ENCODE measurements at places on chromosomes 11 and 22.

GRCh38 chr22:44939451-44939850 is 70.4 kb downstream of the PHF21B start:
- no peak for DNase-seq

- DNase-seq: no peak
These were observed 57.0 kb downstream of the BCR start for GRCh38 chr22:23237201-23237798.

GRCh38 chr11:8209208-8209807 is 40.5 kb upstream of the RIC3 start:
- no peak for DNase-seq

DNA sequence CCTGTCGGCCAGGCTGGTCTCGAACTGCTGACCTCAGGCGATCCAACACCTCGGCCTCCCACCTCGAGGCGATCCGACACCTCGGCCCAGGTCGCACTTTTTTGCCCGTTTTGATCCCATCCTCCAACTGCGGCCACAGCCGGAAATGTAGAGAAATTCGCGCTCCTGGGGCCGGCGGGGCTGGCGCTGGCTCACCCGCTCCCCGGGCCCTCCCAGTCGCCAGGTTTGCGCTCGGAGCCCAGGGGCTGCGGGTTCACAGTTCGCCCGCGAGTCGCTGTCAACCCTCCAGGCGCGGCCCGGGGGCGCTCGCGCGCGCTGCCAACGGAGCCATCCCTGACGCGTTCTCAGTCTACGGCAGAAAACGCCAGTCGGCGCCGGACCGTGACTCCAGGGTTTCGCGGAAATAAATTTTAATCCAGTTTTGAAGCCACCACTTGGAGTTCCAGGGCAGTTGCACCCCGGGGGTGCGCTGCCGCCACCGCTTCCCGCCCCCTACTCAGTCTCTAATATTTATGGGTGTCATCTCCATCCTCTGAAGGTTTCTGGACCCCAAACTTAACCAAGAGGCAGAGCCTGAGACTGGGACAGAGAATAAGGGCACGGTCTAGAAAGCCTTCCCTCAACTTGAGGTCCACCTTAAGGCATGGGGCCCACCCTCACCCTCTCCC is 1.5 kb upstream of the KLHDC7B start:
- peak; percentile 69 for DNase-seq

GRCh38 chr11:41284354-41284753 is 175.1 kb downstream of the LRRC4C start:
- DNase-seq: no peak

DNA sequence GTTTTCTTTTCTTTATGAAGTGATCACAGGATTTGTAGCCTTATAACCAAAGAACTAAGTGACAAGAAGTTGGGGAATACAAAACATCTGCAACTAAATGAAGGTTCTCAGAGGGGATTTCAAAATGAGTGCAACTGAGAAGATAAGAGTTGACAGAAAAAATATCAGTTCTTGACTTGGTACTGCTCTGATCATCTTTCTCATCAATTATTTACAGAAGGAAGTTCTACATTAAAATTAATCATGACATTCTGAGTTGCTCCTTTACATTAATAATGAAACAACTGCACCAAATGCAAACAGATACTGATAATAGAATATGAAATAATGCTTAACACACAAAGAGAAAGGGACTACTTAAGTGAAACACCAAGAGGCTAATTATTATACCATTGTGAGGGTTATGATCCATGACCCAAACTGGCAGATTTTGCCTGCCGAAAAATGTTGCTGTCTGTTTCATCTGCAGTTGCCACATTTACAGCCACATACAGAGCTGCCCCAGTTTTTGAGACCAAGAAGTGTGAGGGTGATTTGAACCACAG is 561.9 kb upstream of the ANO5 start:
- DNase-seq: no peak

- DNase-seq: no peak
These were observed 9.8 kb upstream of the PSMA1 start for GRCh38 chr11:14529951-14530350.

GRCh38 chr22:22929381-22930221 is 42.0 kb downstream of the IGLL5 start:
- no peak for DNase-seq

- no peak for DNase-seq
These were observed 88.3 kb downstream of the TSPAN18 start for GRCh38 chr11:44814881-44815592.

- no peak for DNase-seq
These were observed 9.1 kb downstream of the USP35 start for GRCh38 chr11:78197816-78198215.

- DNase-seq: no peak
These were observed 89.8 kb downstream of the BTBD10 start for GRCh38 chr11:13373216-13373615.

Measured in activated CD8-positive, alpha-beta memory T cell treated with anti-CD3 and anti-CD28 coated beads for 4 hours (primary cell).